Stimulated activated CD4-positive, alpha-beta T cell treated with anti-CD3 and anti-CD28 coated beads, Interleukin-4, amount 100 ng/mL, for 48 hours (primary cell): ENCODE measurements at places on chromosomes 2 and 18.

DNA sequence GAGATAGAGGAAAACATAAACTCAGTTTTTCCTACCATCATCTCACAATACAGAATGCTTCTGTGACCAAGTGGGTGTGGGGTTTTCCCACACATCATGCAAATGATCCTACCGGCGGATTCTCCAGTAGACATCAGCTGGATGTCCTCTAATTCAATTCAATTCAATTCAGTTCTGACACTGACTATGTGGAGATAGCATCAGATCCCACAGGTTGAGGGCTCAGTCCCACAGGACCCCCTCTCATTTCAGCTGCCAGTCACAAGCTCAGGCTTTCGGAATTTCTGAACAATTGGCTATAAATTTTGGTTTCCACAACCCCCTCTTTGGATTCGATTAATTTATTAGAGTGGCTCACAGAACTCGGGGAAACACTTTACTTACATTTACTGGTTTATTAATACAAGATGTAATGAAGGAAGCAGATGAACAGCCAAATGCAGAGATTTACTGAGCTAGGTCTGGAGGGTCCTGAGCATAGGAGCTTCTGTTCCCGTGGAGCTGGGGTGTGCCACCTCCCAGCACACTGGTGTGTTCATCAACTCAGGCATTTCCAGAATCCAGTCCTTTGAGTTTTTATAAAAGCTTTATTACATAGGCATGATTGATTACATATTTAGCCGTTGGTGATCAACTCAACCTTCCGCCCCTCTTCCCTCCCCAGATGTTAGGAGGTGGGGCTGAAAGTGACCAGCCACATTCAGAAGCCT, 350.1 kb downstream of the MYCN start:
- no peak for DNase-seq

DNA sequence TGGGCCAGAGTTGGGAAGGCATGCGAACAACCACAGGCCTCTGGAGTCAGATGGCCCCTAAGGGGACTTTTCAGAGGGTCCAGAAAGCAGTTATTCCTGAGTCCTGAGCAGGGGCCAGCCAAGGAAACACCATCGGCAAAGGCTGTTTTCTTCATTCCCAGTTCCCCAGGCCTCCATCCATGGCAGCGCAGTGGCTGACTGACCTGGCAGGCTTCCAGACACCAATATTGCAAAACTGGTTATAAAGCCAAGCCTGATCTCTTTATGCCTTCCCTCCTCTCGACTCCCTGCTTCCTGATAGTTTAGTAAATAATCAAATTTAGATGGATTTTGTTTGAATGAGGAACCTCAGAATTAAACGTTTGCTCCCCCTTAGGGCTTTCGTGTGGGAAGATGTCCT, 133.4 kb upstream of the ITGA6 start:
- no peak for DNase-seq

DNA sequence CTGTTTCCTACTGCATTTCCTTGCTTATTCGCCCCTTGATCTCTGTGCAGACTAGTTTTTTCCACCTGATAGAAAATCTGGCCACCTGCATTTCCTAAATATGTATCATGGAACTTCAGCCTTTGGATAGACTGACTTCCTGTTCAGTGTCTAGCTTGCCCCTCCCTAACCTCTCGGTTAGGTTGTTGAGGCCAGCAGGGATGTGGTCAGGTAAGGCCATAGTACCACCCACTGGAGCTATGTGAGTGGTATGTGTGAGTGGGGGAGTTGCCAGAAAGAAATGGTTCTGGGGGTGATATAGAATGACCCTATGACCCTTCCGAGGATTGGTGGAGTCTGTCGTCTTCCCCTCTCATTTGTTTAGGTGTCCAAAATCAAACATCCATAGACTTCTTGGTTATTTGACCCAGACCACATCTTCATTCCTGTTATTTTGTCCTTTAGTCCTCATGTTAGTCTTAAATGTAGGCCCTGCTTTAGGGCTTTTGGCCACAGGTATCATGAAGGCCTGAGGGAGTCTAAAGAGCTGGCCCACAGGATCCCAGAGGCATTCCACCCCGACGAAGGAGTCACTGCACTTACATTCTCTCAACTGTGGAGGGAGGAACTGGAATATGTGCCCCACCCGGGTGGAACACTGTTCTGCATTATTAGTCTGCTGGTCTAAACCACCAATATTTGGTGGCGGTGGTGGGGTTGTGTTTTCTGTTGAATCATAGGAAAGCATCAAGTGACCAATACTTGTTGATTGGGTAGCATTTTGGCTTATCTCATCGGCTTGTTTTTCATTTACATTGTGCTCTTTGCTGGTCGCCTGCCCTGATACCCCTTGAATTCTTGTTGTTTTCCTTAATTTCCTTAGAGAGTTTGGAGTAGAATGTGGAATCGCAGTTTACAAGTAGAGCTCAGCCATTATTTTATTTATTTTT, 21.9 kb downstream of the CAB39 start:
- no peak for DNase-seq

GRCh38 chr2:99081891-99082290, 59.6 kb upstream of the C2orf15 start:
- no peak for DNase-seq

- no peak for DNase-seq
Measured at GRCh38 chr2:173101687-173102086, 26.0 kb downstream of the MAP3K20 start.

DNA sequence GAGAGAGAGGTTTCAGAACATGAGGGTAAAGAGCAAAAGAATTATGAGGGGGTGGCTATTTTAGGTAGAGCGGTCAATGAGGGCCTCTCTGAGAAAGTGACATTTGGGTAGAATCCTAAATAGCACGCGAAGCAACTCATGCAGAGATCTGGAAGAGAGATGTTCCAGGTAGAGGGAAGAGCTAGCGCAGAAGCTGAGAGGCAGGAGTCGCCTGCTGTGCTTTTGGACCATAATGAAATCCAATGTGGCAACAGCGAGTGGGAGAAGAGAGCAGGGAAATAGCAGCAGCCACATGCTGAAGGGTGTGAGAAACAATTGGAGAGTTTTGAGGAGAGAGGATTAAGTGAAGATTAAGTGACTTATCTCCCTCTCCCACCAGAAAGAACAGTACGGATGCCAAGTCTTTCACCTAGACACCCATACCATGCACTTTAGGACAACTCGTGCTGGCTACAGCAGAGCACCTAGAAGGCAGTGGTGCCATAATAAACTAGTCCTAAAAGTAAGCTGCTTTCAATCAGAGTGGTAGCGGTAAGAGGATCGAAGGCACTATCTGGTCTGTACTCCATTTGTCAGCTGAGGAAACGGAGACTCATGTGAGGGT, 129.7 kb downstream of the LRP2 start:
- no peak for DNase-seq

DNA sequence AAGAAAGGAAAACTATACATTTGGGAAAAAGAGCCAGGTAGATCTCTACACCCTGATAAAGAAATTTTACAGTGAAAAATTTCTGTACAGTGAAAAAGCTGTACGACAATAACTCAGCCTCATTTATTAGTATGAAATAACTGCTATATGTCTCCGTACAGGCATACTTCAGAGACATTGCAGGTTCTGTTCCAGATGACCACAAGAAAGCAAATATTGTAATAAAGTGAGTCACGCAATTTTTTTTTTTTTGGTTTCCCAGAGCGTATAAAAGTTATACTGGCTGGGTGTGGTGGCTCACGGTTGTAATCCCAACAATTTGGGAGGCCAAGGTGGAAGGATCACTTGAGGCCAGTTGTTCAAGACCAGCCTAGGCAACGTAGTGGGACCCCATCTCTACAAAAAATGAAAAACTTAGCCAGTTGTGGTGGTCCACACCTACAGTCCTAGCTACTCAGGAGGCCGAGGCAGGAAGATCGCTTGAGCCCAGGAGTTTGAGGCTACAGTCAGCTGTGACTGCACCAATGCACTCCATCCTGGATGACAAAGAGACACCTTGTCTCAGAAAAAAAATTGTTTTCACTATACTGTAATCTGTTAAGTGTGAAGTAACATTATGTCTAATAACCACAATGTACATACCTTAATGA, 28.2 kb upstream of the AMMECR1L start:
- DNase-seq, result no peak

DNA sequence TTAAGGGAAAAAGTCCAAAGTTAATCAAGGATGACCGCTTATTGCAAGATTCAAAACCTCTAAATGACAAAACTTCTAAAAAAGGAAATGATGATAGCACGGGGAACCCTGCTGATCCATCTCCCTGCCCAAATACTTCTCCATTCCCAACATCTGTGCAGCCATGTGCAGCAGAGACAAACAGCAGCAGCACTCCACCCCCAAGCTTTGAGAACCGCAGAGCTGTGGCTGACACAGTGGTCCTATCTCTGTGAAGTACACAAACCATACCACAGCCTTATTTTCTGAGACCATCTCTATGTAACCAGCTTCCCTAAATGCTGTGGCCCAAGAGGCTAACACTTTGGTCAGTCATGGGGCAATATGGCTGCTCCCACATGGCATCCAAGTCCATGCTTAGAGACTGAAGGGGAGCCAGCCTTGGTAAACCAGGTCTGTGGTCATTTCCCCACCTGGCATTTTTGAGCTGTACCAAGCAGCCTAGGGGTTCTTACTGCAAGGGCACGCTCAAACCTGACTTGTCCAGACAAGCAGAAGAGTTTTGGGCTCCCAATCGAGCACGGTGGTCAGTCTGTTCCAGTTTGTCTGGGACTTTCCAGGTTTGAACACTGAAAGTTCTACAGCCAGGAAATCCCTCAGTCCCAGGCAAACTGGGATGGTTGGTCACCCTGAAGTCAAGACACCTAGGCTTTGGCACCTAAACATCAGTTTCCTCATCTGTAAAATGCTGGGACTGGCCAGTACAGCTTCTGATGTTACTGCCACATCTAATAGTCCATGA, 17.1 kb upstream of the NFE2L2 start:
- DNase-seq, result no peak

- DNase-seq, result no peak
Measured at GRCh38 chr2:102358496-102358895, 2.9 kb downstream of the IL18R1 start.

DNA sequence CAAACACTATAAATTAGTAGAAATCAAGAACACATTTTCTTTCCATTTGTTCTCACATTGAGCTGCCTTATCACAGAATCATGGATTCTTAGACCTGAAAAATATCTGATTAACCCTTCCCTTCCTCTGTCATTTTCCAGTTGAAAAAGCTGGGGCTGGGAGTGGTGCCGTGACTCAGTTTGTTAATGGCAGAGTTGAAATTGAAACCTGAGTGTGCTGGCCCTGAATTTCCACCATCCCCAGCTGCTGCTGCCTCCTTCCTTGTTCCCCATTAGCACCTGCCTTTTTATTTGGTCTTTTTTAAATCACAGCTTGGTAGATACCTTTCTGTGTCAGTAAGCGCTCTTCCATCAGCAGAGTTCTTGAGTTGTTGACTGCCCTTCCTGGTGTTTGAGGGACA, 10.6 kb downstream of the FARP2 start:
- DNase-seq, result no peak

GRCh38 chr2:39593439-39594393, 72.0 kb upstream of the TMEM178A start:
- DNase-seq, result no peak

DNA sequence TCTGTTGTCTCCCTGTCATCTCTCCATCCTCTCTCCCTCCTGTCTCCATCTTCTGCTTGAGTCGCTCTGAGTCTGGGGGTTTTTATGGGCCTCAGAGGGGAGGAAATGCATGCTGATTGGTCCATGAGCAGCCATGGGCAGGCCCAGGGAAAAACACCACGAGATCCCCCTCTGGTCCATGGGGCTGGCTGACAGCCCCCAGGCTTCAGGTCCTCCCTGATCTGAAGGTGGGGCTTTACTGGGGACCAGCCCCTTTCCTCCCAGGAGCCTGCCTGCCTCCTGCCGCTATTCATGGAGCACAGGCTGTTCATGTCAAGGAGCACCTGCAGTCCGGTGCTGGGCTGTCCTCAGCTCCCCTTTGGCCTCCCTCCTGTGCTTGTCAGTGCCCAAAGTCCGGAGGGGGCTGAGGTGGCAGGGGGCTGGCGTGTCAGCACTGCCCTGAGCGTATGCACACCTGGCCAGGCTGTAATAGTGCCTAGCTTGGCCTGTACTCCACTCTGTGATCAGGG, 59.6 kb upstream of the DLX2 start:
- DNase-seq, result no peak

- no peak for DNase-seq
Measured at GRCh38 chr2:152038441-152038958, 60.3 kb downstream of the CACNB4 start.
